ENCODE measurements at places on chromosomes 4 and X.

GRCh38 chr4:129355516-129355915, 259.6 kb downstream of the C4orf33 start:
- H3K27ac ChIP-seq = no peak overlapping the region
- DNase-seq = no peak
- H3K27me3 ChIP-seq = no peaks in the 10 kb centered on the region
- H3K4me1 ChIP-seq = peaks cover 22% of the 10 kb centered on the region
- H3K36me3 ChIP-seq = no peaks in the 10 kb centered on the region

DNA sequence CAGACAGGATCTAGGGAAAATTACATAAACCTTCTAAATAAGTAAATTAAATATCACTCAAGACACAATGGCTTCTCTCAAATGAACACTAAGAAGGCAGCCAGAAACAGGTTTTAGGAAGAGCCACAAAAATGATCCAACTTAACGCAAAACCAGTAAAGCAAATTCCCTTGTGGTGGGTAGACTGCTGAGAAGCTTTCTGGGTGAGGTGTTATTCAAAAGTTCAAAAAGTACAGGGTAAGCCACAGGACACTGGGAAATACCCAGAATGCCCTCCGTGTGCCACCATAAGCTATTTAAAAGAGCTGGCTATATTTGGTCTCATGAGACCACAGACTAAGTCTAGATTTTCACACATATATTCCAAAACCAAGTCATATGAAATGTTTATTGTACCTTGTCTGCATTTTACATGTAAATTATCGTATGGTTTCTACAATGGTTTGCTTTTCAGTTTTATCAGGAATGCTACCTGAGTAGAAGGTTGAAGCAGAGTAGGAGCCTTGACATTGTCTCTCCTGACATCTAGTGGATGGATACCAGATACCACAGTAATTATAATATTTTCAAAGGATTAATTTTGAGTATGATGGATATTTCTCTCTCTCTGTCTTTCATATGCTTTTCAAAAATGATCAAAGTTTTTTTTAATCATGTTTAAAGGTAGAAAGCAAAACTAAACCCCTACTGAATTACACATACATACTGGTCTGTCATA, 109.3 kb upstream of the KLHL13 start:
- no peaks in the 10 kb centered on the region for H3K36me3 ChIP-seq
- H3K27ac ChIP-seq = no peak overlapping the region
- no peaks in the 10 kb centered on the region for H3K27me3 ChIP-seq
- no peak for DNase-seq

DNA sequence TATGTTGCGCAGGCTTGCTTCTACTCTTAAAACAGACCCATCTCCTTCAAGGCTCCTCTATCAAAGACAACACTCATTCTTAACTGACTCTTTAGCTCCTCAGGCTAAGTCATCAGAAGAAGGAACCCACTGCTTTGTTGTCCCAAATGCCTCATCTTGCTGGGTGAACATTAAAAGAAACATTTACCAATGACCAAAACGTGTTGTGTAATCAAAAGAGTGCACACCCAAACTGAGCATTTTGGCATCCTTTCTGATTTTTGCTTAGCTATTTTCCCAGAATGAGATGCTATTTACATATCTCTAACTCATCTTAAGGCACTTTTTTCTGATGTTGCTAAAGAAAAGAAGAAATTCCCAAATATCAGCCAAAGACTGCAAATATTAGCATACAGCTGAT, 131.7 kb upstream of the VCX3A start:
- no peaks in the 10 kb centered on the region for H3K27me3 ChIP-seq
- no peaks in the 10 kb centered on the region for H3K36me3 ChIP-seq
- no peak for DNase-seq
- no peak overlapping the region for H3K4me3 ChIP-seq
- H3K4me1 ChIP-seq = no peaks in the 10 kb centered on the region

DNA sequence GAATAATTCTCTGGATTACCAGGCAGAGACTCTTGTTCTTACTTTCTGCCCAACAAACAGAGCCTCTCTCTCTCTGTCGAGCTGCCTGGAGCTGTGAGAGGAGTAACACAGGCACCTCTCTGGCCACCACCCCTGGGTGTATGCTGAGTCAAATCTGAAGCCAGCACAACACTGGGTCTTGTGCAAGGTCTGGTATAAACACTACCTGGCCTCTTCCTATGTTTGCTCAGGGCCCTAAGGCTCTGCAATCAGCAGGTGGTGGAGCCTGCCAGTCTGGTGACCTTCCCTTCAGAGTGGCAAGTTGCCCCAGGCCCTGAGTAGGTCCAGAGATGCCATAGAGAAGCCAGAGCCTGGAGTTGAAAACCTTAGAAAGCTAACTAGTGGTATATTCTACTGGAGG, 139.9 kb downstream of the CPXCR1 start:
- no peaks in the 10 kb centered on the region for H3K36me3 ChIP-seq
- no peaks in the 10 kb centered on the region for H3K27me3 ChIP-seq
- no peaks in the 10 kb centered on the region for H3K4me1 ChIP-seq
- DNase-seq = no peak

- DNase-seq = no peak
- no peaks in the 10 kb centered on the region for H3K36me3 ChIP-seq
- no peak overlapping the region for H3K4me3 ChIP-seq
- no peak overlapping the region for H3K27ac ChIP-seq
These were observed 31.6 kb upstream of the DHX15 start for GRCh38 chr4:24615977-24616376.

DNA sequence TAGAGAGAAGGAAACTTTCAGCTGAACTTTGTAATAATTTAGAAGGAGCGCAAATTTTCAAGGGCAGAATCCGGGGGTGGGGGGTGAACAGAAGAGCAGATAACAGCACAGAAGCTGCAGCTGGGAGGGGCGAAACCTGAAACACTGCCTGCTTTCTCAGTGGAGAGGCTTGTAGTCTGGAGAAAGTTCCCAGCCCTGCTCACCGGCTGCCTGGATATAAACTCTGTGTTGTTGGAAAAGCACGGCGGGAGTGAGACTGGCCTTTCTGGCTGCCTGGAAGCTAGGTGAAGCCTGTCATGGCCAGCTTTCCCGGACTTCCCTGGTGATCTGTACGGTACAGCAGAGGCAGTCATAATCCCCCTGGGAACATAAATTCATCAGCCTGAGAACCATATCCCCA, 1352.1 kb upstream of the DIAPH2 start:
- no peak overlapping the region for H3K4me3 ChIP-seq
- no peak overlapping the region for H3K27ac ChIP-seq
- no peaks in the 10 kb centered on the region for H3K27me3 ChIP-seq
- no peak for DNase-seq

- no peak for DNase-seq
- no peaks in the 10 kb centered on the region for H3K36me3 ChIP-seq
- no peak overlapping the region for H3K4me3 ChIP-seq
These were observed 153.6 kb downstream of the AFAP1 start for GRCh38 chr4:7786040-7786439.

DNA sequence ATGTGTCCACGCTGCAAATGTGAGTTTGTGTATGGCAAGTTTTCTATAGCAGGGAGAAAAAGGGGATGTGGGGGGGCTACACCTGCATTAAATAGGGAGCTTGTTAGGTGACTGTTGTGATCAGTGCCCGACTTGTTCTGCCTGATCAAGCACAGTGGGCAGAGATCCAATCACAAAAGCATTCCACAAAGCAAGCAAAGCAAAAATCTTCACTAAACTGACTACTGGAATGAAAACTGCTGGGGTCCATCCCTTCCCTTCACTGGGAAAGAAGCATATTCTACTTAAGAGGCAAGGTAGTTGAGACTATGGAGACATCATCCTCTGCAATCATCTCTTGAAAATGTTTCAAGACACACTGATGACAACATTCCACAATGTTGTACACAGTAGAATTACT, 5.2 kb downstream of the IRS4 start:
- H3K4me1 ChIP-seq = peaks cover 18% of the 10 kb centered on the region
- H3K27ac ChIP-seq = no peak overlapping the region
- DNase-seq = no peak
- H3K27me3 ChIP-seq = peaks cover 55% of the 10 kb centered on the region

DNA sequence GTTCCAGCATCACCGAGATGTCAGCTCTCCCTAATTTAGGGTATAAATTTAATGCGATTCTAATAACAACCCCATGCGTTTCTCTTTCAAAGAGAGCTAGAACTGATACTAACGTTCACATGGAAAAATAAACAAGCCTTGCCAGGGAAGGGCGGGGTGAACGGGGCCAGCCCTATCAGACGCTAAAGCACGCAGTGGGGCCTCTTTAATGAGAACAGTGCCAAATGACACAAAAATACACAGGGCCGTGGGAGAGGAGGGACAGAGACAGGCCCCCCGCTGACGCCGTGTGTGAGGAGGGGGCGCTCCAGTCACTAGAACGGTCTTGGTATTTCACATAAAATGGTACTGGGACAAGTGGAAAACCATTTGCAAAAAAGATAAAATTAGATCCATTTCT, 21.3 kb upstream of the ADRA2C start:
- no peak overlapping the region for H3K4me3 ChIP-seq
- H3K27ac ChIP-seq = no peak overlapping the region
- DNase-seq = no peak
- peaks cover 5% of the 10 kb centered on the region for H3K4me1 ChIP-seq
- H3K27me3 ChIP-seq = peaks cover 31% of the 10 kb centered on the region

DNA sequence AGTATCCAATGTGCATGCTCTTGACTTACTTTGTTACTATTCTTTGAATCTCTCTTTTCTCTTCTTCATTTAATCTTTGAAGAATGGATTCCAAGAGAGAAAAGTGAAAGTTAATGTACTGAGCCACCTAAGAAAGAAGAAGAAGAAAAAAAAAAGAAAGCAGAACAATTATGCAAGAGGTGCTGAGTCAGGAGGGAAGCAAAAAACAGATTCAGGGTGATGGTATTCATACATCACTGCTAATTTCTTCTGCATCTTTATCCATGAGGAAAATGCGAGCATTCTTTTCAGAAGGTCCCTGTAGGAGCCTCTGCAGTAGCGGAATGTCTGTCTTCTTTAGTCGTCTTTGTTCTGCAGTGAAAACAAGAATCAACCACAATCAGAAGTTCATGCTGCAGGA, 43.9 kb downstream of the RASSF6 start:
- no peaks in the 10 kb centered on the region for H3K27me3 ChIP-seq
- no peaks in the 10 kb centered on the region for H3K36me3 ChIP-seq
- H3K27ac ChIP-seq = no peak overlapping the region
- H3K4me1 ChIP-seq = no peaks in the 10 kb centered on the region
- no peak for DNase-seq

DNA sequence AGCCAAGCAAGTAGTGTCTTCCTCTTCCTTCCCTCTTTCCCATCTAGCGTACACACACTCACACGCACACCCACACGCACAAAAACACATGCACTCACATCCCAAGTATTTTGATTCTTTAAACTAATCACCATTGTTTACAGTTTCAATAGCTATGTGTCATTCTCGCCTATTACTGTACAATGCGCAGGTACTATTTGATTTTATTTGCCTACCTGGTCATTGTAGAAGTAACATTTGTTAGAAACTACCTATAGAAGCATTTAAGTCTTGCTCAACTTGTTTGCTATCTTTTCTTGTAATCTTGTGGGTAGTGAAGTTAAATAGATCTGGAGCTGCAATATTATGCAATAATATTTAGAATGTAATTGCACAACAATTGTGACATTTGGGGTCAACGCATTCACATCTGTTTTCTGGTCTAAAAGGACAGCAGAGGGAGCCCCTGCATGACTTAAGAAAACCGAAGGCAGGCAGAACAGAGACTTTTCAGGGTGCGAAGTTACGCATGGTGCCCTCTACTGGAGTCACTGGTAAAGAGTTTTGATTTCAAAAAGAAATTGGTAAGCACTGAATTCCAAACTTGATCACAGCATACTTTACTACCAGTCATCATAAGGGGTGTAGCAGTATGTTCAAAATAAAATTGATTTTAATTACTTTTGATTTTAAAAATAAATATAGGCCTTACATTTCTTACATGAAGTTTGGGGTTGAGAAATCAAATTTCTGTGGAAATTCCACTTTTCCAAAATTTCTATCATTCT, 503.3 kb upstream of the FAM241A start:
- H3K36me3 ChIP-seq = no peaks in the 10 kb centered on the region
- DNase-seq = no peak
- H3K27me3 ChIP-seq = no peaks in the 10 kb centered on the region
- no peak overlapping the region for H3K27ac ChIP-seq

- DNase-seq = no peak
- no peaks in the 10 kb centered on the region for H3K4me1 ChIP-seq
- no peaks in the 10 kb centered on the region for H3K27me3 ChIP-seq
- H3K4me3 ChIP-seq = no peak overlapping the region
- no peaks in the 10 kb centered on the region for H3K36me3 ChIP-seq
- H3K27ac ChIP-seq = no peak overlapping the region
These were observed 291.4 kb upstream of the PRKX start for GRCh38 chrX:4004822-4005221.

GRCh38 chr4:53682908-53683307, 91.6 kb upstream of the LNX1 start:
- H3K27me3 ChIP-seq = no peaks in the 10 kb centered on the region
- no peak overlapping the region for H3K27ac ChIP-seq
- no peak for DNase-seq
- H3K4me1 ChIP-seq = no peaks in the 10 kb centered on the region
- H3K36me3 ChIP-seq = no peaks in the 10 kb centered on the region

DNA sequence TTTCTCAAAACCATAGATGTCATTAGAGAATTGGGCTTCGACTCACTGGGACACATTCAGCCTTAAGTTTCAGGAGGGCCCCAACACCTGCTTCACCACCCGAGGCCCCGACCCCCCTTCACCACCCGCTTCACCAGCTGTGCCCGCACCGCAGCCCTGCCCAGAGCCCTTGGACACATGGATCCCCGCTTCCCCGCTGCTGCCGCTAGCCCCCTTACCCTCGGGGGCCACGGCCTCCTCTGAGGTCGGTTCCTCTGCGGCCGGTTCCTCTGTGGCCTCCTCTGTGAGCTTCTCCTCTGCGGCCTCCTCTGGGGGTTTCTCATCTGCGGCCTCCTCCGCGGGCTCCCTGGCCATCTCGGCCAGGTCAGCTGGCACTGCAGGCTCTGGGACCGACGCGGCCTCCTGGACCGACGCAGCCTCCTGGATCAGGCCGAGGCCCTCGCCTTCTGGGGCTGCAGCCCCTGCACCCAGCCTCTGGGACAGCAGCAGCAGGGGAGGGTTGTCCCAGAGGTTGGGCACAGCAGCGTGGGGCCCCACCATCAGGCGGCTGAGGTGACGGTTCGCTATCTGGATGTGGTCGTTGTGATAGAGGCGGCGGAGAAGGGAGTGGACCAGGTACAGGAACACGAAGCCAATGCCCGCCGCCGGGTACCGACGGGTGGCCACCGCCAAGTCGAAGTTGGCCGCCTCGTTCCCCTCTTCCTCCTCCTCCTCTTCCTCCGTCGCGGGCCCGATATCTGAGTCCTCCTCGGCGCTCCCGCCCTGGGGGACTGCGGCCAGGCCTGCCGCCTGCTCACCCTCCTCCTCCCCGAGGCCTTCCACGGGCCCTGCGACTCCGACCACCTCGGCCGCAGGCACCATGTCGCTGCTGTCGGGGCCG, 748 bp downstream of the CT47B1 start:
- H3K4me1 ChIP-seq = no peaks in the 10 kb centered on the region
- no peak for DNase-seq
- no peak overlapping the region for H3K4me3 ChIP-seq
- H3K36me3 ChIP-seq = no peaks in the 10 kb centered on the region
- no peak overlapping the region for H3K27ac ChIP-seq

Measured in esophagus muscularis mucosa (tissue), 4 donors.